Nephron progenitor cell (in vitro differentiated cells): ENCODE measurements at places on chromosomes 16 and 17.

GRCh38 chr16:47858333-47858982, 297.3 kb downstream of the ABCC12 start:
- no peak for DNase-seq

GRCh38 chr17:38591759-38592241, 14.0 kb downstream of the SRCIN1 start:
- no peak for DNase-seq

DNA sequence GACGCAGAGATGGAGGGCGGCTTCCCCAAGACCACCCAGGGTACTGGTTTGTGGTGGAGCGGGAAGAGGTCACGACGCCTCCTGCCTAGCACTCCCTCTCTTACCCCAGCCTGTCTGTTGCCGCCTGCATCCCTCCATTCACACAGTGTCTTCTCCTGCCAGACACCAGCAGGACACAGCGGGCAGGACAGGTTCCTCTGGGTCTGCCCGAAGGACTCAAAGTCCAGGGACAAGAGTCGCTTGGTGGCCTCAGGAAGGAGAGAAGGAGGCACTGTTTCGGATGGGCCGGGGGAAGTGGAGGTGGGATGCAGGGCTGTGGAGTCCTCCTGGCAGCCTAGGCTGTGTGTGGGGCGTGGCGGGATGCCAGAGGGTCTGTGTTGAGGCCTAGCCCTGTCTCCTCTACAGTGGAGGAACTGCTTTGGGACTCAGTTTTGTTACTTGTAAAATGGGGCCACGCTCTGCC, 19.6 kb upstream of the TNS4 start:
- DNase-seq: no peak

DNA sequence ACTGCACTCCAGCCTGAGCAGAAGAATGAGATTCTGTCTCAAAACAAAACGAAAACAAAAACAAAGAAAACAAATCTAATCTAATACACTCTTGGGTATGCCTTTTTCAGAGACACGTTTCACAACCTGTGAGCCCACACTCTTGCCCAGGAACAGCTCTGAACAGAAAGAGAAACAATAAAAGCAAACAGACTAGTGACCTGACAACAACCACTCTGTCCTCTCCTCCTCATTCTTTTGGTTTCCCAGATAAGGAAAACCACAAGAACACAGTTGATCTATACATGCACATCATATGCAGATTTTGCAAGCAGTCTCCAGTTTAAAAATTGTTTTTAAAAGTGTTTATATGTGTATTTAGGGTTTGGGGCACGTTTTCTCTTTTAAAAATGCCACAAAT, 1.3 kb downstream of the MKS1 start:
- DNase-seq: no peak

DNA sequence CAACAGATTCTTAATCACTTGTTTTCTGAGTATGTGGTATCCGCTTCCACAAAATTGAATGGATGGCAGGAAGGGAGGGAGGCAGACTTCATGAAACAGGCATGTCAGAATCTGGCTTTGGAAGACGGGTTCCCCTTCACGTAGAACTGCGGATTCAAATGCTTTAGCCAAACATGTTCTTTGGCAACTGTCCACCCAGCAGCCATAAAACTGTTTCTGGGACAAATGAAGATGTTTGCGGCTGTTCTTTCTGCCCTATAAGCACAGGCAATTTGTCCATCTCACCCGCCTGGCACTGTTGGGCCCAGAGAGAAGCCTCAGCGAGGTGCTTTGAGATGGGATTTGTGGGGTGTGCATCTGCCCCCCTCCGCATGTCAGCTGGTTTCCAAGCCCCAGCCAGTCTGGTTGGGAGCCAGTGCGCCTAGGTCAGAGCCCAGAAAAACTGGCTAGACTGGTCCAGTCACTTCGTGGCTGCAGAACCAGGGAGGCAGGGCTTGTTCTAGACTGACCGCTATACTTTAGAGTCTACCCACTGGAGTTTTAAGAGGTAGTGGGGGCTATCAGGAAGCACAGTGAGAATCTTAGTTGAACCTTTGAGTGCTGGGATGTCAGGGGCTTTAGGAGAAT, 6.3 kb downstream of the CRHR1 start:
- DNase-seq: no peak

- no peak for DNase-seq
These were observed 5.9 kb downstream of the ARSG start for GRCh38 chr17:68297195-68297594.

- DNase-seq: no peak
These were observed 19.7 kb downstream of the MOSMO start for GRCh38 chr16:22027633-22028032.

GRCh38 chr17:42585353-42585752, 7.8 kb upstream of the PSMC3IP start:
- DNase-seq: no peak

DNA sequence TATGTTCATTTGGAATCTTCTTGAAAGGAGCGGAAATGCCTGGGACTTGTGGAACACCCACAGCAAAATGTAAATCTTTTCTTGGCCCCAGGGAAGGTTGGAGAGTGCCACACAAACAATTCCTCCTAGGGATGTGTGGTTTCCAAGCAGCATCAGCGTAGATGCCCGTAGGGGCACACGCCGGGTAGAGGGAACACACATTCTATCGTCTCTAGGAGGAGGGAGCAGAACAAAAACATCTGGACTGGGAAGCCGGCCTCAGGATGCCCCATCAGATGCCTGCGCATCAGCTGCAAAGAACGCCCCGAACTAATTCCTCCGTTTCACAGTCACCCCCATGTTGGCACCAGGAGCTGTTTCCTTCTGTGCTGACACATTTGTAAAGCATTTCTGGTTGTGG, 357.9 kb upstream of the ZFHX3 start:
- DNase-seq: no peak

GRCh38 chr17:56347639-56348038, 194.4 kb downstream of the ANKFN1 start:
- no peak for DNase-seq

DNA sequence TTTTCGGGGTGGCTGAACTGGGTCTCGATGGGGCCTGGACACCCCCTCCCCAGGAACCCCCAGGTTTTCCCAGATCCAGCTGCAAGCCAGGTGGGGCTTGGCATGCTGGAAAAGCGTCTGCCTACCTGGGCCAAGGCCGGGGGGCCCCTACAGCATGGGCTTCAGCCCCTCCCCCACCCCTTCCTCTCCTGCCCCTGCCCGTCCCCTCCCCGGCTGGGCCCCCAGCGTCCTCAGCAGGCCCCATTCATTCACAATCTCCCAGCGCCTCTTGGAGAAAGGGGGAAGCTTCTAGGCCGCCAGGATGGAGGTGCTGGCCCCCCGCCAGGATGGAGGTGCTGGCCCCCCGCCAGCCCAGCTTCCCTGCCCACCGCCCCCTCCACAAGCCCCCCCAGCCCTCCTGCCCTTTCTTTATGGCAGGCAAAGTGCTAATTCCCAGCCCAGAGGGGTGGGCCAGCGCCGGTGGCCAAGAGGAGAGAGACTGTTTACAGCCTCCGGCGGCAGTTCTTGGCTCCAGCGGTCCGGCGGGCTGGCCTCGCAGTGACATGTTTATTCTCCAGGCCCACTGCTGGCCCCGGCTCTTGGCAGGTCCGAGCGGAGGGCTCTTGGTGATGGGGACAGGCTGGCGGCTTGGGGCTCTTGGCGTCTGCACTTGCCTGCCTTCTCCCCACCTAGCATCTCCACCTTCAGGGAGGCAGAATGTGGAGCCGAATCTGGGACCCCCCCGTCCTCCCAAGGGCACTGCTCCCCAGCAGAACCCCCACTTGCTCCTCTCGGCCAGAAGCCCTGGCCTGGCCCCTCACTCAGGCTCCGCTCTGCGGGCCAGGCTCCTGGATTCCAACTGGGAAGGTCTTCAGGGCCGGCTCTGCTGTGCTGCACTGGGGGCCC, 94.4 kb upstream of the CIBAR2 start:
- peak; percentile 69 for DNase-seq

DNA sequence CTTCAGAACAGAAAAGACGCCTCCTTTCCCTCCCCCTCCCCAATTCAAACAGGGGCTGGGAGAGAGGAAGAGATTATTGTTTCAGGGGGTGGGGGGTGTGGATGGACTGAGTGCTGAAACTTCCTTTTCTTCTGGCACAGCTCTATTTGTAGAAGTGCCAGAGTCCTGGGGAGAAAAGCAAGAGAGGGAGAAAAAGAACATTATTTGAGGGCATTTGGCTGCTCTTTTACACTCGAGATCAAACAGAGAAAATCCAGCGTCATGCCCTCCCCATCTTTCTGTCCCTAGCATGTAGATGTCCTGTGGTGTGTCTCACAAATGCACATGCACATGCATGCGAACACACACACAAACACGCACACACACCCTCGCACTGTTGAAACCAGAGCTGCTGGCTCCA, 13.0 kb downstream of the ARL4D start:
- no peak for DNase-seq

- no peak for DNase-seq
These were observed 23.0 kb upstream of the CHMP6 start for GRCh38 chr17:80968602-80969029.

GRCh38 chr16:89187770-89188392, 12.5 kb downstream of the SLC22A31 start:
- peak; percentile 28 for DNase-seq

DNA sequence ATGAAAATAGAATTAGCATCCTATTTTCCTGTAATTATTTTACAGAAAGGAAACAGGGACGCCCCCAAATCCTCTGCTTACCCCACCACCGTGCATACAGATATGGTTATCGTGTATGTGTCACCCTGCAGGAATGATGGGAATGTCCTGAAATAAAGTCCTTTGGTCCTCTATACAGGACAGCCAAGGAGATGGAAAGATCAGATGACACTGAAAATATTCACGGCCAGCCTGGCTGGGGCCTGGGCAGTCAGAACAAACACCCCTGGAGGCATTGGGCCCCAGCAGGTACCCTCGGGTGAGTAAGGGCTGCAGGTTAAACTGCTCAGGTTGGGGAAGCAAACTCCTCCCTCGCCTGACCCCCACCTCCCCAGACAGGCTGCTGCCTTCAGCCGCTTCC, 368.0 kb downstream of the FOXL1 start:
- no peak for DNase-seq

GRCh38 chr17:77632619-77633018, 325.9 kb upstream of the TNRC6C start:
- DNase-seq: no peak

DNA sequence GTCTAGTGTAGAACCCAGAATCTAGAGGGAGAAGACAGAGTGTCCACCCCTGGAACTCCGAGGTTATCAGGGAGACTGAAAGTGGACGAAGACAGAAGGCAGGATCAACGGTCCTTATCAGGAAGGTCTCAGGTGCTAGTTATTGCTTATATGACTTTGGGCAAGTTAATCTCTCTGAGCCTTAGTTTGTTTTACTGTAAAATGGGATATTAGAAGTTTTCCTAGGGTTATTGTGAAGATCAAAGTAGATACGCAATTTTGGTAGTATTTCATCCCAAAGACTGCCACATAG, 1.2 kb downstream of the RNF167 start:
- DNase-seq: no peak

GRCh38 chr16:14564861-14565687, 65.0 kb downstream of the PARN start:
- DNase-seq: no peak

DNA sequence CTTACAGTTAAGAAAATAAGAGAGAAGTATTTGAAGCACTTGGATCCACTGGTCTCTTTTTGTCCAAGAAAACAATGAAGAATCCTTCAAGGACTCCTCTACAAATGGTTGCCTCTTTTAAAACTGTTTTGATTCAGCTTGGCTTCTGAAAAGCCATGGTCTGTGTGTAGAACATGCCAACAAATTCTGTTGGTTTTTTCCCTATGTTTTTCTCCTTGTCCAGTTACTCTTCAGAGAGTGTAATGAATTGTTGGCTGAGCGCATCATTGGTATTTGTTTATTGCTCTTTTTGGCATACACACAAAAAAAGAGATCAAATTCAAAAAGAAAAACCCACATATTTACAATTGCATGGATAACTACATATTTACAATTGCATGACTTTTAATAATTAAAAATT, at the start of gene ABCA10:
Gene ABCA10 (minus strand): TSS at position 249 of the 400 bp plus-strand sequence. CDS start 3,466 bp downstream, outside the sequence.
- no peak for DNase-seq

GRCh38 chr16:89078172-89078571, 15.5 kb upstream of the ACSF3 start:
- DNase-seq: no peak

DNA sequence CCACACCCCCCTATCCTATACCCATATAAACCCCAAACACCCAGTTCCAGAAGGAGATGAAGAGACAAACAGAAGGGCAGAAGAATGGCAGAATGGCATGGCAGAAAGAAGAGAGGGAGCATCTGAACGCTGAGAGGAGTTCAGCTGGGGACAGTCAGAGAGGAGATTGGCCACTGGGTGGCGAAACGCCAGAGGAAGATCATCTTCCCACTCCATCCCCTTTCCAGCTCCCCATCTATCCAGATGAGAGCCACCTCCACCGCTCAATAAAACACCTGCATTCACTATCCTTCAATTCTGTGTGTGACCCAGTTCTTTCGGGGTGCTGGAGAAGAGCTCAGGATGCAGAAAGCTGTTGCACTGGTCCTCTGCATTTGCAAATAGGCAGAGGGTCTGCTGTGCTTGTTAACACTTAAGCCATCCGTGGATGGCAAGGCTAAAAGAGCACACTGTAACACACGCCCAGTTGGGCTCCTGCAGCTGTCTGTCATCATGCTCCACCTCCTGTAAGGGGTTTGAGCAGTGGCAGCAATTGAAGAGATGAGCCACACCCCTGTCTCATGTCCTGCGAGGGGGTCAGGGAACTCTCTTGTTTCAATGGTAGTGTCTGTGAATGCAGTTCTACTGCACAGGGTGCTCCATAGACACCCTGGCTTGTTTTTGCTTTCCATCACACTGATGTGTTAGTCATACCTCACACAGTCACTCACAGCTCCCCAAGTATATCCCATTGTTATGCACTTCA, 1034.8 kb upstream of the RBFOX1 start:
- no peak for DNase-seq

GRCh38 chr16:85425074-85425662, 188.0 kb upstream of the GSE1 start:
- DNase-seq: peak; percentile 2

- no peak for DNase-seq
These were observed 120.8 kb downstream of the MSI2 start for GRCh38 chr17:57377094-57377493.

DNA sequence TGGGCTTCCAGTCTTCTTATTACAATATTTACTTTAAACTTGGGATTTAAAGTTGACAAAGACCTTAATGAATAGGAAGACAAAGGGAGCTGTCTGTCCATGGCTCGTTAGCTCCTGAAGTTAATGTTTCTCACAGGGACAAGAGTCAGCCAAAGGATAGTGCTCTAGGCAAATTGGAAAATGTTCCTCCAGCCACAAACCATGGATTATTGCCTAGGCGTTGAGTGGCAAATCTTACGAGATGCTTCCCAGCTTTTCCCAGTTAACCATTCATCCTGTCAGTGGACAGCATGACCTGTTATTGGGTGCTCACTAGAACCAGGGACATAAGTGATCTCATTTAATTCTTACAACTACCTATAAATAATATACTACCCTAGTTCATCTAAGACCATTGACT, 3.6 kb downstream of the TEX2 start:
- no peak for DNase-seq

GRCh38 chr16:50681021-50681885, at the start of gene SNX20:
Gene SNX20, minus strand, starts transcription at chr16:50681312. Its CDS starts 3,786 bp downstream, at chr16:50677526.
- DNase-seq: no peak

DNA sequence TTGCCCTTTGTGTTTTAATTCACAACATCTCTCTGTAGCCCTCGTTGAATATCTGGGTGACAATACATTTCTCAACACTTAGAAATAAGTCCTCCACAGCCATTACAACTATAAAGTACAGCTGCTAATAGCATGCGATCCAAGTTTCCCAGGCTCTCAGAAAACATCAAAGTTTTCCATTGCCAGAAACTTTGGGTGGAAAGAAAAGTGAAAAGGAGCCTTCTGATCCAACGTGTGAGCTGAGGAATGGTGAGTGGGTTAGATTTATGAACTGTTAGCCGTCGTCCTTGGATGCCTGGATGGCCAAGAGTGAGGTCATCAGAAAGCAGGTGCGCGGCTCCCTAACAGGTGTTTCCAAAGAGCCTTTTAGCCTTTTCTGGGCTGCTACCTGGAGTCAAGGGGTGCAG, 258.0 kb downstream of the PMP22 start:
- DNase-seq: no peak
